Stimulated activated CD4-positive, alpha-beta T cell treated with anti-CD3 and anti-CD28 coated beads, Interleukin-4, amount 100 ng/mL, for 1 hour (primary cell): ENCODE measurements at places on chromosomes 2 and 18.

- no peak for DNase-seq
Observed at GRCh38 chr2:241619597-241620418, 17.1 kb downstream of the THAP4 start.

- DNase-seq, result no peak
Observed at GRCh38 chr2:138395565-138396306, 105.8 kb upstream of the SPOPL start.

DNA sequence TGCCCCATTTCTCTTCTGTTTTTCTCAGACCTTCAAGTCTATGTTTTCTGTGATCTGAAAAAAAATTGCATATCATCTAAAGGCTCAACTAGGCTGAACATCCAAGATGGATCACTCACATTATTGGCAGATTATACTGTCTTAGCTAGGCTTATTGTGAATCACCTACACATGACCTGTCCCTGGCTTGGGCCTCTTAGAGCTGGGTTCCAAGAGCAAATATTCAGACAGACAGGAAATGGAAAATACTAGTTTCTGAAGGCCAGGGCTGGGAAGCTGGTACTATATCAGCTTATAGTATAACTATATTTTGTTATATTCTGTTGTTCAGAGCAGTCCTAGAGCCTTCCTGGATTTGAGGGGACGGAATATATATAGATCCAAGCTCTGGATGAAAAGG is 90.3 kb downstream of the PIK3C3 start:
- no peak for DNase-seq

DNA sequence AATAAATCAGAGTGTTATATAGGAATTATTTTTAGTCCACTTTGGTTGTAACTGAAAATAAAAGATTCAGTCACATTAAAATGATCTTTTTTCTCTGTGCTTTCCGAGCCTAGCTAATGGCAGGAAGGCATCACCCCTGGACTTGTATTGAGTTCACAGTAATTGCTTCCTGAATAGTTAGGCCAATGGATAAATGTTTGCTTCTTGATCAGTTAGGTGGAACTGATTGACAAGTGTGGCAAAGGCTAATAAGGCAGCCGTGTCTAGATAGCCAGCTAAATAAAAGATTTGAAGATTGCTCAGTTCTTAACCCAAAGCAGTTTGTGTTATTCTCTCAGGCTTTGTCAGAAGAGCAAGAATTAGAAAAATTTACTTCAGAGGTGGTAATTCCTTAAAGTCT is 20.8 kb downstream of the FAM171B start:
- no peak for DNase-seq

DNA sequence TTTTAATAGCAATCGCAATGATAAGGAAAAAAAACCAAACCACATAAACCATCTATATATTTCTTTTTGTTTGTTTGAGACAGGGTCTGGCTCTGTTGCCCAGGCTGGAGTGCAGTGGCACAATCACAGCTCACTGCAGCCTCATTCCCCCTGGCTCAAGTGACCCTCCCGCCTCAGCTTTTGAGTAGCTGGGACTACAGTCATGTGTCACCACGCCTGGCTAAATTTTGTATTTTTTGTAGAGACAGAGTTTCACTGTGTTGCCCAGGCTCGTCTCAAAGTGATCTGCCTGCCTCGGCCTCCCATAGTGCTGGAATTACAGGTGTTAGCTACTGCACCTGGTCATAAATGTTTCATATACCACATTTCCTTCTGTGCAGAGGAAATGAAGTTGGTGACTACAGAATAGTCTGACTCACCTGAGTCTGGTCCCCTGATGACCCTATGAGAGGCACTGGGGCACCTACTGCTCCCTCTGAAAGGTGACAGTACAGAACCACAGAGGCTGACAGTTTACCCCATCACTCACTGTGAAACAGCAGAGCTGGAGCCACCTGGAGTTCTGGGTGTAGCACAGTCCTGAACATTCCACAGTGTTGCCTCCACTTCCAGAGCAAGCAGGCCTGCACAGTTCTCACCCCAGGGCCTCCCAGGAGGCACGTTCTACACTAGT is 183.7 kb upstream of the PXDN start:
- DNase-seq, result no peak

DNA sequence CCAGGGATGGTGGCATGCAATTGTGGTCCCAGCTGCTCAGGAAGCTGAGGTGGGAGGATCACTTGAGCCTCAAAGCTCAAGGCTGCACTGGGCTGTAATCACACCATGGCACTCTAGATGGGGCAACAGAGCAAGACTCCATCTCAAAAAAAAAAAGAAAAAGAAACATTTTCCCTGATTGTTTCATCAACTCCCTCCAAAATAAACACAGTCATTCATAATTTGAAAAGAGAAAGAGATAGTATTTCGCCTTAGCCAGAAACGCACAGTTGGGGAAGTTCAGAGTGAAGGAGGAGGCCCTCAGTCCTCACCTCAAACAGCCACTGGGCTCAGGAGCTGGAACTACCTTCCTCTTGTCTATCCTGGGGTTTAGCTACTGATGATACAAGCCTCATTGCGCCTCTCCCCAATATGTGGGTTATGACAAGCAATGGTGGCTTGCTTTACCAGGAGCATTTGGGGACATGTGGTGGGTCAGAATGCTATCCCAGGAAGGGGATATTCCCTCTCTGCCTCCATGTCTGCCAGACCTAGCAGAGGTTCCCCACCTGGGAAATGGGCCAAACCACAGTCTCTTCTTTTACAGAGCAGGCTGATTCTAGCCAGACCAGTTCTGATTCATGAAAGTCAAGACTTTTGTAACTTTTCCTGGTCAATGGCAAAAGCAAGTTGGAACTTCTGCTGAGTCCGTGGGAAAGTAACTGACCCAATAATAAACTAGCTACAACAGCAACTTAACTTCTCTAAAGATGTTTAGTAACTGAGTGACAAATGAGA is 22.2 kb upstream of the TMEM87B start:
- no peak for DNase-seq

GRCh38 chr2:69036926-69037325 is 23.9 kb downstream of the ANTXR1 start:
- no peak for DNase-seq

DNA sequence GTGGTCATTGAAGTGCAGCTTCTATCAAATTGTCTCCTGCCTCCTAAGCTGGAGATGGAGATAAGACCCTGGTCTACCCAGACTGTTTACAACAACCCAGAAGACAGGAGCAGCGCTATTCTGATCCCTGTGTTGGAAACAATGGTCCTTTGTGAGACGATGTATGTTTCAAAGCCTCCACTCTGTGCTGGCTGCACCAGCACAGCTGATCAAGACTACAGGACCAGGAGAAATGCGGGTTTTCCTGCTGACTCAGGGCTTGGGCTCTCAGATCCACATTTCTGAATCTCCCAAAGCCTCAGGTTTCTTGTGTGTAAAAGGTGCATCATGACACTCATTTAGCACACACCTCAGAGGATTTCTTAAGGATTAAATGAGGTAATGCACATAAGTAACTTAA is 92.0 kb downstream of the POU3F3 start:
- DNase-seq, result no peak

- DNase-seq, result no peak
Observed at GRCh38 chr2:78281164-78281563, 744.3 kb upstream of the REG3G start.

DNA sequence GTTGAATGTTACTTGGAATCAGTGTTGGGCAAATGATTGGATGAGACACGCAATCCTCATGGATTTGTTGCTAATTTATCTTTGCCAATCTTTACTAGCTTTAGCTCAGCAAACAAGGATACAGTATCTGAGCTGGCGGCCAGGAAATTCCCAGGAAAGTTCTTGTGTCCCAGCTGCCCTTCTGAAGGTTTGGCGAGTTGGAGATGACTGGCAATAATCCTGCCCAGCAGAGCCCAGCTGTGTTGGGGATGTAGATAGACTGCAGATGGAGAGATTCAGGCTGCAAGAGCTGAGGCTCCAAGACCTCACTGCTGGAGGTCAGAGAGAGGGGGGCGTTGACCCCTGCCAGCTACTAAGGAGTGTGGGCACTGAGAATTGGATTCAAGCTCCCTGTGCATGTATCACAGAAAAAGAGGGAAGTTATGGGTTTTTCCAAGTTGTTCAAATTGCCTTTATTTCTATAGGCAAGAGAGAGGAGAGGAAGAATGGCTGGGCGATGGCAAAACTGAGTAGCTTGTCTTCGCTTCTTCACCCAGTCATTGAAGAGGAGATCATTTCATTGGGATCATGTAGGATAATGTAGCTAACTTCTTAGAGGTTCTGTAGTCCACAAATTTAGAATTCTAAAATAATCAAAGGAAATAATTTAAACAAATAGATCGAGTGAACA is 506.8 kb upstream of the LRATD1 start:
- no peak for DNase-seq

DNA sequence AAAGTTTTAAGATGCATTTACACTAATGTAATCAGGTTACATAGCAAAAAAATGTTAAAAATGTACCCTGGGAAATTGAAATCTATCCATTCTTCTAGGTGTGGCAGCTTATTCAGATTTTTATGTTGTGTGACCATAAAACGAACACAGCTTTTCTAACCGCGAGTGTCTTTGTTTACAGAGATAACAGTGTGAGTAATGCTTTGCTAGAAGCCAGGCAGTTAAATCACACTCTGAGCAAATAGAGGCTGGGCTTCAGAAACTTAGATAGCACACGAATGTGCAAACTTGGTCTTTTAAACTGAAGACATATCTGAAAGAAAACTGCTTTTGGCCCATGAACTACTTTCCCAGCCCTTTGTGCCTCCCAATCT is 116.1 kb downstream of the SPTBN1 start:
- DNase-seq, result no peak

GRCh38 chr2:131077966-131078365 is 15.3 kb downstream of the FAM168B start:
- no peak for DNase-seq

- no peak for DNase-seq
Observed at GRCh38 chr2:220096406-220096805, 469.0 kb downstream of the SLC4A3 start.

DNA sequence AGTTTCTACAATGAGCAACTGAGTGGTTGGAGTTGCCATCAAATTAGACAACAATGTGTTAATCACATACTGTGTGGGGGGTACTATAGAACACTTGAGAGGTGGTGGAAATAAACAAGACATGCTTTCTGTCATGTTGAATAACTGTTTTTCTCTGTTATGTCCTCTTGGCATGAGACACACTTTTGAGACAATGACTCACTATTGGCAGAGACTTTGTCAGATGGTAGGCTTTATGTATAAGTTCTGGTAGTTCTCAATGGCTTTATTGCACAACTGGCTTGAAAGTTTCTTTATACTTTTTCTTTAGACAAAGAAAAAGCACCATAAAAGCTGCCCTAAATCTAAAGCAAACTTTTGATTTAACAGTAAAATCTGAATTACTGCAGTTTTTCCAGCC is 578.7 kb downstream of the ADCYAP1 start:
- no peak for DNase-seq

- DNase-seq, result no peak
Observed at GRCh38 chr2:189411860-189412259, 29.4 kb upstream of the WDR75 start.

DNA sequence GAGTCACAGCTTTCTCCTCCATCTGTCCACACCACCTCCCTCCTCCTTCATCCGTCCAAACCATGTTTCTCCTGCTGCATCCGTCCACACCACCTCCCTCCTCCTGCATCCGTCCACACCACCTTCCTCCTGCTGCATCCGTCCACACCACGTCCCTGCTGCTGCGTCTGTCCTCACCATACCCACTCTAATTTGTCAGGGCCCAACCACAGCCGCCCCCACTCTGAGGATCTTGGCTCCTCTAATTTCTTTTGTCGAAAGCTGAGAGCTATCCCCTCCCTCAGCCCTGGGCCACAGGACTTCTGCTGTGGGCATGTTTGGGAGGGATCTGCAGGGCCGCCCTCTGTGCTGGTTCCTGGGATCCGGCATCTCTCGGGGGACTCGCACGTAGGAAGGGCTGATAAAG is 67.4 kb downstream of the TPO start:
- DNase-seq, result no peak

- DNase-seq, result no peak
Observed at GRCh38 chr2:235692076-235692475, 198.2 kb downstream of the AGAP1 start.

GRCh38 chr2:115122701-115123100 is 680.3 kb downstream of the DPP10 start:
- DNase-seq, result no peak

GRCh38 chr2:184031402-184032147 is 566.8 kb upstream of the ZNF804A start:
- no peak for DNase-seq

DNA sequence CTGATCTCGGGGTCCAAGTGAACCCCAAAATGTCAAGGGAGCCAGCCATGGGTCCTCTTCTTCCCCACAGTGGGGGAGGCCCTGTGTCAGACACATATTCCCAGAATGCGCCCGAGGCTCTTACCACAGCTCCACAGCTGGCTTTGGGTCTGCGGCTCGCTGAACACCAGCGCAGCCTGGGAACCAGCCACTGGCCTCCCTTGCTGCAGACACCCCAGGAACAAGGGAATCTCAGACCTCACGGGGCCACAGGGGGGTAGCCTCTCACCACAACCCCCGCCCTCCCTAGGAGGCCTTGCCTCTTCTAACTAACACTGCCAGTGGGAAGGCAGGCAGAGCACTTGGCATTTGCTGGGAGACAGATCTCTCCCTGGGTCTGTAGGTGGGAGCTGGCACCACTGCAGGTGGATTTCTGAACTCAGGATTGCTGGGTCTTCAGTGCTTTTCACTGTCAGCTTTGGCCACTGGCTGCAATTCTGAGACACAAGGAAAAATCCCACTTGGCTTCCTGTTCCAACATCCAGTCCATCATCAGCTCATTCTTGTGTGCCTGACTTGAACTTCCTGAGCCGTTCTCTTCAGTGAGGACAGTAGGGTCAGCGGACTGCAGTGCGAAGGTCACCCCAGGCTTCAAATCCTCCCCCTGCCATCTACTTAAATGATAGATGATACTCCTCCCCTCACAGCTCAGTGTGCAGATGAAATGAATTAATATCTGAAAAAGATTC is 128.7 kb downstream of the CAPN13 start:
- DNase-seq, result no peak

DNA sequence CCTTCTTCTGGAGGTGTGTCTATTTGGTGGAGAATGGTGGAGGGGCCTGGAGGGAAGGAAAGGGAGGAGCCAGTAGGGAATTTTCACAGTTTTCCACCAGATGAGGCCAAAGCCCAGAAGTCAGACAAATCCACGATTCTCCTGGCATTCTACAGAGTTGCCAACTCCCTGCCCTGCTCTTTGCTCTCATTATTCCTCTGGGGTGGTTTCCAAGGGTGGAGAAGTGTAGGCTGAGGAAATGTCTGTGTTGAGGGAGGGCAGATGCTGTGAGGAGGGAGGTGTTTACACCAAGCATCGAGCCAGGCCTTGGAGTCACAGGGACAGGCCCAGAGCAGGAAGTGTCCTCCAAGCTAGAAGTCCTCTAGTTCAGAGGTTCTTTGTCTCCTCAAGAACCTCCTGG is 124.1 kb upstream of the LGALSL start:
- DNase-seq, result no peak

DNA sequence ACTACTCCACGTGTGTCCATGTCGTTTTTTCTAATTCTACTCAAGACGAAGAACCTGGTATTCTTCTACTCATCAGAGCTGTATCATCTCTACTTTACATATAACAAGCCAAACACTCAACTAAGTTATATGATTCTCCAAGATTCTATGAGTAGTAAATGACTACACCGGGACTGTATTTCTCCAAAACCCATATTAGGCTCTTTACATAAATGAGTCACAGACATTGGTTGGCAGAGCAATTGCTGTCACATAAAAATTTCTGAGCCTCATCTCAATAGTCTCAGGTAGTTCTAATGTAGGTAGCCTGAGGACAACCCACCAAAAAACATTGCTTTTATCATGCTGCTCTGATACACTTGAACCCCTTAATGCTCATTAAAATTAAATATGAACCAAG is 1092.3 kb upstream of the NXPH2 start:
- no peak for DNase-seq
